ENCODE measurements at places on chromosomes 12 and 14.

- no peak for DNase-seq
Measured at GRCh38 chr12:101948365-101948764, 71.0 kb downstream of the DRAM1 start.

DNA sequence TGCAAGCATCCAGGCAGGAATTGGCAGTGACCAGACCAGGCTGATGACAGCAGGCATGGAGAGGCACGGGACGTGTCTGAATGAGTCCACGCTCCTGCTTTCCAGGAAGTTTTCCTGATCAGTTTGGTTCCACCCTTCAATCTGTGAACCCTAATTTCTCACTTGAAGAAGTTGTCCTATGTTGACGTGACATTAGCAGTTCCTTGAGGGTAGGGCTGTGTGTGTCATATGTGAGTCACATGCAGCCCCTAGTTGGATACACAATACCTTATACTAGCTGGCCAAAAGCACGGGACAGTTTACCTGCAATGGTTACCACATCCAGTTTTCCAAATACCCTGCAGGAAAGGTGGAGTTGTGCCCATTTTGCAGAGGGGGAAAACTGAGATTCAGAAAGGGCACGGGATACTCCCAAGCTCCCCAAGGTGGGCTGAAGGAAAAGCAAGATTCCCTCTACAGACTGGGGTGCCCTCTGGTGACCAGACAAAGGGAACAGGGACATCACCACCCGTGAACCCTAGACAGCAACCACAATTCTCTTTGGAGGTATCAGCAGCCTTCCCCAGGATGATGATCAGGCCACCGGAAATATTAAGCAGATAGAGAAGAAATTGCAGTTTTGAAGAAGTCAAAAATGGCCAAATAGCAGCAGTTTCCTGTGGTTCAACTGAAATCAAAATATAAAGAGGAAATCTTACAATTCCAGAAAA, 194.5 kb downstream of the PHETA1 start:
- DNase-seq: peak; percentile 70

GRCh38 chr14:35352274-35353233, 52.0 kb downstream of the NFKBIA start:
- DNase-seq: peak; percentile 83

- DNase-seq: peak; percentile 68
Measured at GRCh38 chr12:26434299-26435068, 239.1 kb downstream of the SSPN start.

DNA sequence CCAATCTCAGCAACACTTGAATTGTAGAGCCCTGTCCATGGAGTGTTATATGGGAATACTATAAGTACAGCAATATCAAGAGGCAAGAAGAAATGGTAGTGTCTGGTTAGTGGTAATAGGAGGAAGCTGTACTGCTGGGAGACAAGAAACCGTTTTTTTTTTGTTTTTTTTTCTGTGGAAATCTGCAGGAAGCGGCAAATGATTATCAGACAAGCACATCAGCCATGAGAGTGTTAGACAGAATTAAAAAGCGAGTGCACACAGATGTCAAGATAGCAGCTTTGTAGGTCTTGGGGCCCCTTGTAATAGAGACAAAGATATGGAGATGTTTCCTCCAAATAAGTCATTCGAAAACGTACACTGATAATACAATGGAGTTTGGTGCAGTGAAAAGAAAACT, 6.7 kb downstream of the TESPA1 start:
- no peak for DNase-seq

DNA sequence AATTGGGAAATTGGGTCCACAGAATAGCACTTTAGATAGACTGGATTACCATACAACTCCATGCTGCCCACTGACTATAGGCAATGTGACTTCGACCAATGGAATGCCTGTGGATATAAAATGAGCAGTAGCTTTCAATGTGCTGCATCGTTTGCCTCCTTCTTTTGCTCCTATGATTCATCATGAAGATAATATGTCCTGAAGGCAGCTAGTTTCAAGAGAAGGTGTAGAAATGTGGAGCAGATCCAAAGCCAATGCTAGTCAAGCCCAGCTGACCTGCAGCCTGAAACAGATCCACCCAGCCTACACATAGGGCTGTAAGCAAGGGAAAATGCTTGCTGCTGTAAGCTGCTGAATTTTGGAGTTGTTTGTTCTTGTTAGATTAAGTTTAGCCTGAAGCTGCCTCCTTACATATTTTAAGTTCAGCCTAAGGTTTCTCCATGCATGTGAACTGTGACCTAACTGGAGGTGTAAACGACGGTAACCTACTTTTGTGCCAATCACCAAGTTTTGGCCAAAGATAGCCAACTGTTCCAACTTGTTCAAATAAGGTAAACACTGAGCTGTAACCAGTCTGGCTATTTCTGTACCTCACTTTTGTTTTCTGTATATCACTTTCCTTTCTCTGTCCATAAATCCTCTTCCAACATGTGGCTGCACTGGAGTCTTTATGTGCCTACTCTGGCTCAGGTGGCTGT, 169.1 kb upstream of the AVPR1A start:
- no peak for DNase-seq

GRCh38 chr14:60561845-60562746, 53.1 kb downstream of the SIX6 start:
- DNase-seq: peak; percentile 35

DNA sequence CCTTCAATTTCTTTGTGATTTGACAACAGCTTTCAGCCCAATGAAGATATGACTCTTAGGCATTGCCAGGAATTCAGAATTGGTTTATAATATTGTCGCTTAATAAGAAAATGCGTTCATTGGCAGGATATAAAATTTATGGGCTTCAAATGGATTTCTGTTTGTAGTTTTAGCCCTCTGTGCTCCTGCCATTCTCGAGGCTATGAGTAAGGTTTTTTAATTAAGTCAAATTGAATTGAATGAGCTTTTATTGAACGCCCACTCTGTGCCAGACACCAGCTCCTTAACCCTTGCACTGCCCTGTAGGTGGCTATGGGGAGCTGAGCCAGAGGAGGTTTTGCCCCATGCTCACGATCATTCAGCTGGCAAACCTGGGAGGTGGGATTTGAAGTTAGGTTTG, 115.1 kb downstream of the SLC25A47 start:
- DNase-seq: no peak

DNA sequence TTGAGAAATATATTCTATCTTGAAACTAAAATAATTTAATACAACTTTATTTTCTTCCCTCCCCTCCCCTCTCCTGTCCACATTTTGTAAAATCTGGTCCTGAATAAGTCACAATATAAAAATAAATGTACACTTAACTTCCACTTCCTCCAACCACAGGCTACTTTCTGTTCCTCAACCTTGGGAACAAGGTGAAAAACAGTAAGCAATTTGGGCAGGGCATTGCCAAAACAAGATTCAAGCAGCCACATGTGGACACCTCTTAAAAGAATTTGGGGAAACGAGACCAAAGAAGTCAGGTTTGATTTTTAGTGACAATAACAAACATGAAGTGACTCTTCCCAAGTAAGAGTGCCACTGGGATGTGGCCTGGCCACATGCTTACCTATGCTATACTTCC, 115.7 kb downstream of the PTPRQ start:
- DNase-seq: peak; percentile 9

- no peak for DNase-seq
Measured at GRCh38 chr14:89616425-89616824, 199.4 kb upstream of the FOXN3 start.

Data from inflammatory macrophage (primary cell).